Myocyte (in vitro differentiated cells): ENCODE measurements at places on chromosomes 4 and X.

DNA sequence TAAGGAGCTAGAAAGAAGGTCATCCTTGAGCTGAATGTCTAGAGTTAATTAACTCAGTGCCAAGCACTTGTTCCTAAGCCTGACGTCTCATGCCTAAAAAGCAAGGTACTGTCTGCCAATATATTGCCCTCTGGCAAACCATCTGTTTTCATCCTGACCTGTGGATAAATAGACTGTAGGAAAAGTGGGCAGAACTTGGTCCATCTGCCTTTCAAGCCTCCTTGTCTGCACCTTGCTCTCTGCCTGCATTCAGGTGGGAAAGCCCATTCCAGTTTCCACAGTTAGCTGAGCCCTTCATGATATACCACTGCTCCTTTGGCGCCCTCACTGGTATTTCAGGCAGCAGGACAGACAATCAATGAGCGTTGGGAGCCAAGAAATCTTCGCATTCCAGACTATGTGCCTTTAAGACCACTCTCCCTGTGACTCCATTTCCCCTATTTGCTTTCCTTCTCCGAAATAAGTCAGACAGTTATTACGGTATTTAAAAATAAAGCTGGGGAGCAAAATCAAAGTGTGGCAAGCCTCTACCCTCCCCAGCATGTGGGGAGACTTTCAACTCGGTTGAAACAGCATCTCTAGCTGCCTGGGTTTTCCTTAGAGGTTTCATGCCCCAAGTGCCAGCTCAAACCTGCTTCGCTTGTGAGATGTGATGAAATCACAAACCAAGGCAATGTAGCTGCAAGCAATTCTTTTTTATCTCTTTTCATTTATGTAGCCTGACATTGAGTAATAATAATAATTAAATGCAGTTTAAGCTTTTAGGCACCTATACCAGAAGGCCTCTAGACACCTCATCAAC is 2.5 kb upstream of the CCDC149 start:
- no peak for DNase-seq

DNA sequence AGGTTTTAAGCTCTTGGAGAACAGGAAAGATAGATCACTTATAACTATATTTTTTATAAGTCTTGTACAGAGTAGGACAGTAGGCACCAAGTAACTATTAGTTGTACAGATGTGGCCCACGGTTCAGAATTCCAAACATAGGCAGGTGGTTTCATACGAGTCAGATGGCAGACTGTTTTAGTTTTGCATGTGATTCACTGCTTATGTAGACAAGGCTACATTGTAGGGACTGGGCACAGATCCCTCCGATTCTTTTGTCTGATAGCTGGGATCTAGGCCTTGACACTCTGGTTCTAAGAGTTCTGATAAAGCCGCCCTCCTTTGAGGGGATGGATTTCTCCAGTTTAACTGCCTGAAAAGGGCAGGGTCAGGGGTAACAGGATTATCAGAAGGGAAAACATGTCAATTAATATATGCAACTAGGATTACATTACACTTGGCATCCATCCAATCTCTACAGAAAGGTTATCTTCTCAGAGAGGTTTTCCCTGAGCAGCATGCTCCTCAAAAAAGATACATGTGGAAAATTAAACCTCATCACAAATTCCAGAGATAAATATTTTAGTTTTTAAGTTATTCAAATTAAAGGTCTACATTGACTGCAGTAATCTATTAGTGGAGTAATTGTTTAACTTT is 87.8 kb downstream of the SPRY1 start:
- DNase-seq = no peak

GRCh38 chrX:13026877-13027652 is 17.4 kb downstream of the FAM9C start:
- no peak for DNase-seq

GRCh38 chr4:45475548-45475947 is 648.3 kb downstream of the GABRG1 start:
- DNase-seq = no peak

DNA sequence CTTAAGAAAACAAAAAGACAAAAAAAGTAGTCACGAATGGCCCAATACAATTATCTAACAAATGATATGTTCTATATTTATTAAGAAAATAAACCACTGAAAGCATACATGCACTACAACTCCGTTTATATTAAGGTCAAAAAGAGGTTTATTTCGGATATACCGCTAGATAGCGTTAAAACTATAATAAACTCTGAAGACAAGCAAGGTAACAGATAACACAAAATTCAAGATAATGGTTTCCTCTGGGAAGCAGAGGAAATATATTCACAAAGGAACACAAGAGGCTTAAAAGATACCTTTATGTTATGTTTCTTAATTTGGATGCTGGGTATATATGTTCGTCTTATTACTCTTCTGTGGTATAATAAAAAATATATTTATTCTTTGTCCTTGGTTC is 4.7 kb upstream of the FAM200B start:
- no peak for DNase-seq

- DNase-seq = no peak
These were observed 13.2 kb downstream of the FRMD7 start for GRCh38 chrX:132114607-132115006.

GRCh38 chr4:85522277-85522676 is 47.3 kb downstream of the ARHGAP24 start:
- no peak for DNase-seq

DNA sequence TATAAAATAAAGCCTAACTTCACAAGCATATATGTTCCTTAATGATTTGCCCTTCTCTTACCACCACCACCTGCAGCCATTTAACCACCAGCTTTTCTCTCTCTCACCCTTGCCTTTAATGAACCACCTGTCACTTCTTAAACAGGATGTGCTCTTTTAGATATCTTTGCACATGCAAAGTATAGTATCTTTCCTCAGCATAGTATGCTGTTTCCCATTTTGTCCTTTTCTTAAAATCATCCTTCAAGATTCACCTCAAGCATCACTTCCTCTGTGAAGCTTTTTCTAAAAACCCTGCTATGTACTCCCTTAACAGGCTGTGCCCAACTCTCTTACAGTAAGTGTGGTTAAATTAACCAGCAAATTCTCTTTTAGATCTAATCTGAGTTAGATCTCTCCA is 8.2 kb upstream of the CNOT6L start:
- DNase-seq = no peak

DNA sequence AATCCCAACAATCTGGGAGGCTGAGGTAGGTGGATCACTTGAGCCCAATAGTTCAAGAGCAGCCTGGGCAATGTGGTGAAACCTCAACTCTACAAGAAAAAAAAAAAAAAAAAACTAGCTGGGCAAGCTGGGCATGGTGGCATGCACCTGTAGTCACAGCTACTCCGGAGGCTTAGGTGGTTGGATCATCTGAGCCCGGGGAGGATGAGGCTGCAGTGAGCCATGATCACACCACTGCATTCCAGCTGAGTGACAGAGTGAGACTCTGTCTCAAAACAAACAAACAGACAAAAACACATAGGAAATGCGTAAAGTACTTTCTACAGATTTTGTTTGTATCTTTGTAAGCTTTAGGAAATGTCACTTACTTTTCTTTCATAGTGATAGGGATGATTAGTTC is 307.2 kb upstream of the NR3C2 start:
- DNase-seq = peak; percentile 13

DNA sequence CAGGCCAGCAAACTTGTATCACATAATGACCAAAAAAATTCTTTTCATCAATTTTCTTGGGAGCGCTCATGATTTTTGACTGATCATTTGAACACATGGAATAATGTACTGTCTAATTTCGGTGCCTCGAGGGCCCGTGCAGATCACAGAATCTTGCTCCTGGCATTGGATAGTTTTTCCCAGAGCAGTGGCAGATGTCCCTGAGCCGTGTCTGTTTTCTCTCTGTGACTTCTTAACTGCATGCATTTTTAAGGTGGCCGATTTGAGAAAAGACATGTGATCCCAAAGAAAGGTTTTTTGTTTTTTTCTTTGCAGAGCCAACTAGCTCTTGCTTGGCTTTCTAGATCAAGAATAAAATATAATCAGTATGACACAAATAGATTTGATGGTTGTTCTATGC is 19.7 kb downstream of the GPRIN3 start:
- DNase-seq = no peak

DNA sequence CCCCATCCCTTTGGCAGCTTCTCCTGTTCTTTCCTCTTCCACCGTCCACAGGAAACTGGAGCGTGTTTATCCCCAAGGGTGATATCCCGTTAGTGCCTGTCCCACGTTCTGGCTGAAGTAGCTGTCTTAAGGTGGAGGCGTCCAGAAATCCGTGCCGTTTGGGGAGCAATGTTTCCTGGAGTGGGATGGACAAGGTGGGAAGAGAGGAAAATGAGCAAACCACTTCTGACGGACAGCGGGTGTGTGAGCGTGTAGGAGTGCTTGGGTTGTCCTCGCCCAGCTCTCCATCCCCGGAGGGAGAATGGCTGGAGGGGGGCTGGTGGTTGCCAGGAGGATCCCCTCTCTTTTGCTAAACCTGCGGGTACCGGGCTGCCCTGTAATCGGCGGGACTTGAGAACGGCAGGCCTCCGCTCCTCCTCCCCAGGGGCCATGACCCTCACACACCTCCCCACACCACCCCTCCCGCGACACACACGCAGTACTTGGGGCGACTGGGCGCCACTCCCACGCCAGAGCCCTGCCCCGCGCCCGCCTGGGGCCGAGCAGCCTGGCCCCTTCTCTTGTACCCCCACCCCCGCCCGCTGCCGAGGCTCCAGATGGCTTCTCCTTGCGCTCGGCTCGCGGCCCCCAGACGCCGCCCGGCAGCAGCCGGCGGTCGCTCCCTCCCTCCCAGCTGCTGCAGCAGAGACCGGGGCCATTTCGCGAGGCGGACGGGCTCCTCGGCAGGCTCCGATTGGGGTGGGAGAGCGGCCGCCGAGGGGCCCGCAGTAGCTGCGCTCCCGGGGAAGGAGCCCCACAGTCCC is 13.9 kb upstream of the PRDM8 start:
- peak; percentile 29 for DNase-seq
